Cerebellar nuclear complex (tissue), 1 donor: ENCODE measurements at places on chromosomes 2 and 18.

DNA sequence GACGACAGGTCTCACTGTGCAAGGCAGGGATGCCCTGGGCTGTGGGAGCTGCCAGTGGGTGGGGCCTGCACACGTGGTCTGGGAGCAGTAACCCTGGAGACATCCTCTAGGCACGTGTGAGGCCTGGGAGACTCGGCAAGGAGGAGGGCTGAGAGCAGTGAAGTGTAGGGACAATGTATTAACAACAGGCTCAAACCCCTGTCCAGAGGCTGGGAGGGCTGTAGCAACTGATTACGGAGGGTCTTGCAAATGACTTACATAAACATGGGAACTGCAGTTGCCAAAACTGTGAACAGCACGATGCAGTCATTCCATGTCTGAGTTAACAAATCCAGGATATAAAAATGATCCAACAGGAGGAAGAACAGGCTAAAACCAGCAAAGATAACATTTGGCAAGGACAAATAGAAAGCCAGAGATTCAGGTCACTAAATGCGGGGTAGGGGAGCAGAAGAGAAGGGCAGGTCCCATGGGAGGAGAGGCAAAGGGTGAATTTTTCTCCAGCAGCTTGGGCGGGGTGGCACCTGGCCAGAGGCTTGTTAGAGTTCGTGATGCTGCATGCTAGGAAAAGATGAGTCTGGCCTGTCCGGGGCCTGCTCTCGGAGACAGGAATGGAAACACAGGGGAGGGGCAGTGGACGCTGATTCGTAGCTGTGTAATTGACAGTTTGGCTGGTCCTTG is 44.9 kb downstream of the CYP27C1 start:
- DNase-seq: no peak

- DNase-seq: no peak
Measured at GRCh38 chr2:69223759-69224511, 163.1 kb downstream of the GFPT1 start.

GRCh38 chr18:4352746-4353551 is 102.2 kb downstream of the DLGAP1 start:
- no peak for DNase-seq

GRCh38 chr2:180698668-180699067 is 281.7 kb upstream of the UBE2E3 start:
- DNase-seq: no peak

DNA sequence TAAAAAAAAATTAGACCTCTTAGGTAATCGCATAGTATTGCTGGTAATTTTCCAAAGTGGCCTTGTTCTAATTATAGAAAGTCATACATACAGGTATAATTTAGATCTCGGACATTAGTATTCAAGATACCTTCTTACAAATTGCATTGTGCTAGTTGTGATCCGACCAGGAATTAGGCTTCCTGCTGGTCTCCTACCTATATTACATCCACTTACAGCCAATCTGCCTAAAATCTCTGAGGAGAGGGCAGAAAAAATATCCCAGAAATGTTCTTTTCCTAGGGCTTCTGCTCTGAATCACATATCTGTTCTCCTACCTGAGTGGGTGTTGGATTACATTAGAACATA is 314.7 kb upstream of the GULP1 start:
- DNase-seq: no peak
